RKO (cell line): ENCODE measurements at places on chromosomes 2 and 18.
A peak's percentile ranks its signal among the peaks of the same experiment; 100 is the strongest.

DNA sequence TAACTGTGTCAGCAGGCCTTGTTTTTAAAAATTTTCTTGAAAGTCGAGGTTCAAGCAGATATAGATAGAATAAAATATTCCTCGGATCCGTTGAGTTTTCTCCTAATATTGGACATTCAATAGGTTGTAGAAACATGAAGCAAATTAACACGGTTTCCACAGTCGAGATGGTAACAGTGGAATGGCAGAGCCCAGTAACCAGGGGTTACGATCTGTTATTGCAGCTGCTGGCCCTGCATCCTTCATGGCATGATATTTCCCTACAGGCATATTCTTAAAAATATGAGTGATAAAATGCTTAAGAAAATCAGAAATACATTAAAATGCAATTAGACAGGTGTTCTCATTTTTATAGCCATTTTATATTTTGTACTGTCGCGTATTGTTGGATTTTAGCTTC, 117.6 kb downstream of the SNTG2 start:
- DNase-seq, result no peak

GRCh38 chr2:184256611-184257010, 341.7 kb upstream of the ZNF804A start:
- DNase-seq, result no peak

- no peak for DNase-seq
These were observed 394 bp downstream of the SCYGR3 start for GRCh38 chr2:227614246-227614645.

GRCh38 chr2:218218268-218219185, 1.5 kb downstream of the ARPC2 start:
- peak; percentile 57 for DNase-seq

GRCh38 chr2:127705391-127706065, 4.2 kb downstream of the SFT2D3 start:
- no peak for DNase-seq

- DNase-seq, result peak; percentile 91
These were observed 590.8 kb upstream of the ID2 start for GRCh38 chr2:8090748-8091700.

GRCh38 chr18:5238371-5238976, 41.4 kb upstream of the AKAIN1 start:
- peak; percentile 53 for DNase-seq

DNA sequence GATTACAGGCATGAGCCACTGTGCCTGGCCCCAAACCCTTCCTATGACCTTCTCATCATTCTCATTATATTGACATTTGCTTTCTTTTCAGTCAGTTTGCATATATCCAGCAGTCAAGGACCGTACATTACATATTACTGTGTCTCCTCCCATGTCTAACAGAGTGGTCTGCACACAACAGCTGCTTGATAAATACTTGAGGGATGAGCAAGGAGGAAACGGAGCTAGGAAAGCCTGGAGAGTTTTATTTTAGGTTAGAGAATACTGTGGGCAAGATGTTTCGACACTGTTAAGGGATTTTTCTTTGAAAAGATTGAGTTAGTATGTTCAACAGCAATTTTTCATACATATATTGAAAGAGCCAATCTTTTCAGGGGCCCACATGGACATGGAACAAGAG, 76.2 kb upstream of the CHRNA1 start:
- no peak for DNase-seq

DNA sequence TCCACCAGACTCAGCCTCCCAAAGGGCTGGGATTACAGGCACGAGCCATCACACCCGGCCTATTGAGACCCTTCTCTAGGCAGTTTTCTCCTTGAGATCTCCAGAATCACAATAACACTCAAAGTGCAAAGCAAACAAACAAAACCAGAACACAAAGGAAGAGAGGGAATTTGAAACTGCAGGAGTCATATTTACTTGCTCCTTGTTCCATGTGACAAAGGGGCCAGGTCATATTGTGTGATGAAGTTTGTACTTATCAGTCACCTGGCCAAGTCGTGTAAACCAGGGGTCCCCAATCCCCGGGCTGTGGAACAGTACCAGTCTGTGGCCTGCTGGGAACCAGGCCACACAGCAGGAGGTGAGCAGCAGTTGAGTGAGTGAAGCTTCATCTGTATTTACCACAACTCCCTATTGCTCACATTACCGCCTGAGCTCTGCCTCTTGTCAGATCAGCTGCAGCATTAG, 26.5 kb downstream of the SCYGR8 start:
- DNase-seq, result no peak

GRCh38 chr2:127014630-127015029, 92.3 kb downstream of the BIN1 start:
- peak; percentile 82 for DNase-seq

- no peak for DNase-seq
These were observed 42.1 kb upstream of the SERTAD2 start for GRCh38 chr2:64695721-64696261.

- no peak for DNase-seq
These were observed 31.6 kb upstream of the MREG start for GRCh38 chr2:216044883-216045486.

DNA sequence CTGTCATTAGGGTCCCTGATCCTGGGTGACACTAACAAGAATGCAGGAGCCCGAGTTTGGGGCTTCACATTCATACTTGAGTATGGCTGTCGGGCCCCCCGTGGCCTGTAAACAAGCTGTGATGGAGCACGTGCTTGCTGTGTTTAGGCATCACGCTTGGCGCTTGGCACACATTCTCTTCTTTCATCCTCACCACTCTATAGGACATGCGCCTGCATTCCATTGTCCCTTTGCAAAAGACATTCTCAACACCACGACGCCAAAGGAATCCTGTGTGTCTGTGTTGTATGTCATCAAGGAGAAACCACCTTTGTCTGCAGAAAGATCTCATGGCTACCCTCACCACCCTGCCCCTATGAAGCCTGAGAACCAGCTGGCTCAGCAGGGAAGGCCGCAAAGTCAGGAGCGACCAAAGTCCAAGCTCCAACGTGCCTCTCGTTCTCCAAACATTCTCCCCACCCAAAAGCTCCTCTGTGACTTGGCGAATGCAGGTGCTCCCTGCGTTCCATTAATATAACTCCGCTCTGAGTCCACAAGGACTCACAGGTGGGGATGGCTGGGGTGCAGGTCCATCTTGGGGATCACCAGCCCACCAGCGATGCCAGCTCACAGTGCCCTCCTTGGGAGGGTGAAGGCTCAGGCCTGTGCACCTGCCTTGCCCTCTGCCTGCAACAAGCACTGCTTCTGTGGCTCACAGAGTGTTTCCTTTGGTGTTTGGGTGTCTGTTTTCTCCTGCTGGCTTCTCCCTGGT, 6.2 kb upstream of the PER2 start:
- DNase-seq, result no peak
